Astrocyte of the spinal cord (primary cell): ENCODE measurements at places on chromosomes 11 and 22.
A peak's percentile ranks its signal among the peaks of the same experiment; 100 is the strongest.

DNA sequence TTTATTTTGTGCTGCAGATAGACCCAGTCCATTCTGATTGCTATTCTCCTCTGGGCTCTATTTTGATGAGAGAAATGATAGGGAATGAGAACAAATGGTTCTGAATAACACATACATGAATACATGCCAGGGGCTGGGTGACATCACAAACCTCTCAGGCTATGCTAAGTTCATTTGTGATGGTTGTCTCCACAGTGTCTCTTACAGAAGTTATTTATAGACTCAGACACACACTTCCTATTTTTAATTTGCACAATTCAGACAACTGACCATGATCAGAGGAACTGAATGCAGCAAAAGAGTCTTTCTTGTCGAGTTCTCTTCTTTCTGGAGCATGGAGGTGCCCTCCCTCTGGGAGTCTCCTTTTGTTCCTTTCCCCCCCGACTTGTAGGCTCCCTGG, 991.7 kb downstream of the OPCML start:
- DNase-seq = no peak

DNA sequence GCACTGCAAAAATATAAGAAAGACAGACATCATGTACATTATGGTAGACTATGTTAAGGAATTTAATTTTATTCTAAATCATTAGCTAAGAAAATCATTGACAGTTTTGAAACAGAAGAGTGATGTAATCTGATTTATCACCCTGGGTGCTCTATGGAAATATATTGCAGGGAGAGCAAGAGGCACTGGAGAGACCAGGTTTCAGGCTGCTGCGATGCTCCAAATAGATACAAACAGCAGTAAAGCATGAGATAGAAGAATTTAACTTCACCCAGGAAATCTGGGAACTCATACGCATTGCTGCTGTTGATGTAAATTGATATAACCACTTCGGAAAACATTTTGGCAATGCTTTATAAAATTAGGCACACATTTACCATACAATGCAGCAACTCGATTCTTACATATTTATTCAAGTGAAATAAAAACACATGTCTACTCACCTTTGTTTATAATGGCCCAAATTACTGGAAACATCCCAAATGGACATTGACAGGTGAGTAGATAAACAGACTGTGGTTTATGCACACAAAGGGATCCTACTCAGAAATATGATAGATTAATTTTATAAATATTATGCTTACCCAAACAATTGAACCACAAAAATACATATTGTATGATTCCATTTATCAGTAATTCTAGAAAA, 535.1 kb upstream of the CHORDC1 start:
- no peak for DNase-seq

GRCh38 chr11:130163346-130164220, 4.0 kb downstream of the ST14 start:
- no peak for DNase-seq

DNA sequence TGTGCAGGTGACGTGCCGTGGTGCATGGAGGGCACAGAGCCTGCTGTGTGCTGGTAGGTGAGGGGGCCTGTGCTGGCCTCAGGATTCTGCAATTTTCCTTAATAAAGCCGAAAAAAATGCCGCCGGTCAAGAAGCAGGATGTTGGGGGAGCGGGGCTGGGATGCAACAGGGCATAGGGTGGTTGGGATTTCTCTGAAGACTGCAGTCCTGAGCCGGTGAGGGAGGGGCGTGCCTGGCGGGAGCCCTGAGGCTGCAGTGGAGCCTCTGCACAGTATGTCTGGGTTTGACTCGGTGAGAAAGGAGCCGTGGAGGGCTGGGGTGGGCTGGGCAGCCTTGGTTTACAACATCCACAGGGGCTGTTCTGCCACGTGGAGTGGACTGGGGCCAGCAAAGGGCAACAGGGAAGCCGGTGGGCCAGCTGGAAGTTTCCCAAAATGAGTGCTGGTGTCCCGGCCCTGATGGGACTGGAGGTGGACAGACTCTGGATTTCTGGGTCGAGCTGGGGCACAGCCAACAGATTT, 1.3 kb downstream of the CDHR5 start:
- DNase-seq = no peak

DNA sequence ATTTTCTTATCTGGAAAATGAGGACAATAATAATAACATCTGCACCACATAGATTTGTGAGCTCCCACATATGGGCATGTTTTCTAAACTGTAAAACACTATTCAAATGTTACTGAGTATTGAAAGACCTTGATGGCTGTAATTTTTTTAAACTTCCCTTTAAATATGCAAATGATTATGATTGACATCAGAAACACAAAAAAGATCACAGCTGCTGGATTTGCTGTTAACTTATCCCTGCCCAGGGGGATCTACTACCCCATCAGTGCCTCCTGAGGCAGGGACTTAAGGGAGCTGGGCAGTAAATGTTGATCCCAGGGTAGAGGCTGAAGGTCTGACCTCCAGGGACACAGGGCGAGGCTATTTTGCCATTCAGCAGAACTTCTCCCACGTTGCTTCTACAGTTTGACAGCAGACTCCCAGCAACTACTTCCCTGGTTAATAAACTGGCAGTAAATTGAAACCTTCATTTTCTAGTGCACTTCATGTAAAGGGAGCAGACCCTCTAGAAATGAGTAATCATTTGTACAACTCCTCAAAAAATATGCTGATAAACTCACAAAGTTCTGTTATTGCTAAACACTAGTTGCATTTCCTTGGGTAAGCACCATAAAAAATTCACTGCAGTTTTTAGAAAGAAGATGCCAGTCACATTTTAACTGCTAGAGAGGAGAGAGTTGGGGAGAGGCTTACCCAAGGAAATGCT, 20.3 kb downstream of the TMPRSS5 start:
- DNase-seq = no peak

DNA sequence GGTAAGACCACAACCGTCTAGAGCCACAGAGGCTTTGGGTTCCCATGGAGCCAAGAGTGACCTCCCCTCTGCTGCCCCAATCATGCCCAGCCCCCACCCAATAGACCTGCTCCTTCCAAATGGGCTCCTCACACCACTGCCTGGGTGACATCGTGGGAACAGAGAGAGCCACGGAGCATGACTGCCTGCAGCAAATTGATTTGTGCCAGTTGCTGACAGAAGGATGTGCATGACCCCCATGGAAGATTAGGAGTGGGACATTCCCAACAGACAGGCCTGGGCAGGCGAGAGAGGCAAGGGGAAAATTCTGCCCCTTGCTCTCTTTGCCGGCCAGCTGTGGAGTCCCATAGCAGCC, 88.5 kb downstream of the TENM4 start:
- DNase-seq = no peak

DNA sequence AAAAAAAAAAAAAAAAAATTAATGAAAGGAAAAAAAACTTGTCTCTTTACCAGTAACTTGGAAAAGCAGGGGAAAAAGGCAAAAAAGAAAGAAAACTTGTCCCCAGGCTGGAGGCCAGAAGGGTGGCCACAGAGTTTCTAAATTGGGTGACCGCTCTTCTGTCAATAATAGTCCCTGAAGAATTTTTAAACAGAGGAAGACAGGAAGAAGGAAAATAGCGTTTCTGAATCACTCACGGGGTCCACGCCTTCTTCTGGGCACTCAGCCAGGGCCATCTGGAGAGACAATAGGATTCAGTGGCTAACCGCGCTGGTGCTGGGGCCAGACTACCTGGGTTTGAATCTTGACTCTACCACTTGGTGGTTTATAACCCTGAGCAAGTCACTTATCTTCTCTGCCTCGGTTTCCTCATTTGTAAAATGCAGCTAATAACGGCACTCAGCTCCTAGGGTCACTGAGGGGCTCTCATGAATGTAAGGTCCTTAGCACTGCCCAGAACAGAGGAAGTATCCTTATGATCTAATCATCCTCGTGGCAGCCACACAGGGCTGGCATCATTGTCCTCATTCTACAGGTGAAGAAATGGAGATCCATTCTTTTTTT, 7.0 kb downstream of the C11orf86 start:
- DNase-seq = peak; percentile 93

DNA sequence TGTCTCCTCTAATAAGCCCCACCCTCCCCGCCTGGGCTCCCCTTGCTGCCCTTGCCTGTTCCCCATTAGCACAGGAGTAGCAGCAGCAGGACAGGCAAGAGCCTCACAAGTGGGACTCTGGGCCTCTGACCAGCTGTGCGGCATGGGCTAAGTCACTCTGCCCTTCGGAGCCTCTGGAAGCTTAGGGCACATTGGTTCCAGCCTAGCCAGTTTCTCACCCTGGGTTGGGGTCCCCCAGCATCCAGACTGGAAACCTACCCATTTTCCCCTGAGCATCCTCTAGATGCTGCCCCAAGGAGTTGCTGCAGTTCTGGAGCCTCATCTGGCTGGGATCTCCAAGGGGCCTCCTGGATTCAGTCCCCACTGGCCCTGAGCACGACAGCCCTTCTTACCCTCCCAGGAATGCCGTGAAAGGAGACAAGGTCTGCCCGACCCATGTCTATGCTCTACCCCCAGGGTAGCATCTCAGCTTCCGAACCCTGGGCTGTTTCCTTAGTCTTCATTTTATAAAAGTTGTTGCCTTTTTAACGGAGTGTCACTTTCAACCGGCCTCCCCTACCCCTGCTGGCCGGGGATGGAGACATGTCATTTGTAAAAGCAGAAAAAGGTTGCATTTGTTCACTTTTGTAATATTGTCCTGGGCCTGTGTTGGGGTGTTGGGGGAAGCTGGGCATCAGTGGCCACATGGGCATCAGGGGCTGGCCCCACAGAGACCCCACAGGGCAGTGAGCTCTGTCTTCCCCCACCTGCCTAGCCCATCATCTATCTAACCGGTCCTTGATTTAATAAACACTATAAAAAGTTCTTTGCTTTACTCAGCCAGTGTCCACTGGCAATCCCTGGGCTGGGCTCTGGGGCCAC, 14.4 kb downstream of the TSKU start:
- DNase-seq = no peak

- DNase-seq = no peak
Observed at GRCh38 chr22:20247010-20247505, 21.1 kb downstream of the RTN4R start.

- no peak for DNase-seq
Observed at GRCh38 chr11:46697303-46697702, 3.1 kb downstream of the ARHGAP1 start.

DNA sequence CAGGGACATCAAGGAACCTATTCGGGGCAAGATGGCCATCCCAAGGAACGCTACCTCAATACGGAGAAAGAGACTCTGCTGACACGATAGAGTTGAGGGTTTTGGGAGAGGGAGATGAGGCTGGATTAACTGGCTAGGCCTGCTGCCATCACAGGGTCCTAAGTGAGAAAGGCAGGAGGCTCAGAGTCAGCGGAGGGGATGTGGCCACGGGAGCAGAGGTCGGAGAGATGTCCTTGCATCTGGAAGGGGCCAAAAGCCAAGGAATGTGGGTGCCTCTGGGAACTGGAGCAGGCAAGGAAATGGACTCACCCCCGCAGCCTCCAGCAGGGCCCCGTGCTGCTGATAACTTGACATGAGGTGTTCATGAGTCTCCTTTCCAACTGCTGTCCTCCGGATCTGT, 31.0 kb upstream of the RFPL3 start:
- DNase-seq = no peak

- no peak for DNase-seq
Observed at GRCh38 chr11:69413993-69414392, 67.5 kb upstream of the LINC01488 start.

DNA sequence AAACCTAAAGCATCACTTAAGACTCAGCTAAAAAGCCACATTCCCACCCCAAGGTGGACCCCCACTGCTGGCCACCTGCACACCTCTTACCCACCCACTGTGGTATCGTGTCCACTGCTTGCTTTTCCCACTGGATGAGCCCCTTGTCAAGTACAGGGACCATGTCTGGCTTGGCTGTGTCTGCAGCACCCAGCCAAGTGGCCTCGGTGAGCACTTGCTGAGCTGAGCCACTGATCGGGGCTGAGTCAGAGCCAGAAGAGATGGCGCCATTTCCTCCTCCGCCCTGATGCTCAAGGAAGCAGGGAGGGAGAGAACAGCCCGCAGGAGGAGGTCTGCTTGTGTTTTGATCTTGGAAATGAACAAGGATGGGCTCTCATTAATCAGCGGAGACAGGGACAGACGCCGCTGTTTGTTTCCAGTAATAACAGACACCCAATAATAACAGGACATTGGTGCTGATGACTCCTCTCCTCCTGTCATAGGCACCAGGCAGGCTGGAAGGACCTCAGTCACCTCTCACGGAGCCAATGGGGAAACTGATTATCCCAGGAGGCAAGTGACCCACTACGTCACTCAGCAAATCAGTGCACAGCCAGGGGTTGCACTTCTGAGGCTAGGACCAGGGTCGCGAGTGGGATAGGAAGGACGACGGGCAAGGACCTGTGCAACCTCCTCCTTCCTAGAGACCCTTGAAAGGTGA, 85.2 kb upstream of the RTL6 start:
- DNase-seq = no peak

GRCh38 chr22:25146307-25146706, 53.4 kb upstream of the CRYBB3 start:
- no peak for DNase-seq

DNA sequence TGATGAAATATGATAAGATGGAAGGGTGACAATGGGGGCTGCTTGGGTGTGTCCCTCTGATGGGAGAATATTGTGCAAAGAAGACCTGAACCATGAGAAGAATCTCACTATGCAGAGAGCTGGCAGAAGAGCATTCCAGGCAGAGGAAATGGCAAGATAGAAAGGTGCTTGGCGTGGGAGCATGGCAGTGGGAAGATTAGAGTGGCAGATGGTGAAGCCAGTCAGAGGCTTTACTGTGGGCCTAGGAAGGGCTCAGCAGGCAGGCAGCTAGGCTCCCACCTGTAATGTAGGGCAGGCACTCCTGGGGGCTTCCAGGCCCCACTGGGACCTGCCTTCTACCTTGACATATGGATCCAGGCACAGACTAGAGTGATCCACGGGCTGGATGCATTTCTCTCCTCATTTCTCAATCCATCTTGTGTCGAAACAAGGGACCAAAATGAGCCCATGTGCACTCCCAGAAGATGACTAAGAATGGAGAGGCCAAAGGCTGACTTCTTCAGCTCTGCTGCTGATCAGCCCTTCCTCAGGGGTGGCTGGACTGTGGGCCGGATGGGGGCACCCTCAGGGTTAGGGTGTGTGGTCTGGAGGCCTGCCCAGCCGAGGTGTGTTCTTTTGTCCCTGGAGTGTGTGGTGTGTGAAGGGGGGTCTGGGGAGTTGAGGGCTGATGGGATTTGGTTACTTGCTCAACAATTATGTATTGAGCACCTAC, 88.3 kb downstream of the TSPAN18 start:
- DNase-seq = peak; percentile 3

DNA sequence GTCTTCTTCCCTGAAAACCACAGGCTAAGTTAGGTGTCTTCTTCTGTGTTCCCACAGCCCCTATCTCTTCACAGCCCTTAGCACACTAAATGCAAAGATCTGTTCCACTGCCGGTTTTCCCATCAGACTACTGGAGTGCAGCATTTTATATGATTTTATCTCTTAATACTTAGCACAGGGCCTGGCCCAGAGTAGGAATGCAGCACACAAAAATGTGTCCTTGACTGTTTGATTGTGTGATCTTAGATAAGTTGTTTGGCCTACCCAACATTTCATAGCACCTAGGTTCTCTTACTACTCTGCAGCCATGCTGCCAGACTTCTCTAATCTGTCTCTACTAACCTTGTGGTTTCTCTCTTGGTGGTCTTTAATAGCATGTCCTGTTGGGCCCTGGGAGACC, 54.1 kb upstream of the RRM1 start:
- no peak for DNase-seq

GRCh38 chr11:98725471-98725870, 295.3 kb upstream of the CNTN5 start:
- no peak for DNase-seq
